ENCODE measurements at places on chromosomes 7 and 10. TPM values are rescaled to one million over a fixed set of nuclear protein-coding genes. Genes with fewer than 3 reads are reported as not detected.

Gene TMEM254
- polyA plus RNA-seq = 24.5 TPM

Gene H2BK1
- not detected for polyA plus RNA-seq

Gene ADAM22
- 0.33 TPM for polyA plus RNA-seq

Gene LRRC17
- 103 TPM for polyA plus RNA-seq

Gene CEP55
- polyA plus RNA-seq = 16.1 TPM

DNA sequence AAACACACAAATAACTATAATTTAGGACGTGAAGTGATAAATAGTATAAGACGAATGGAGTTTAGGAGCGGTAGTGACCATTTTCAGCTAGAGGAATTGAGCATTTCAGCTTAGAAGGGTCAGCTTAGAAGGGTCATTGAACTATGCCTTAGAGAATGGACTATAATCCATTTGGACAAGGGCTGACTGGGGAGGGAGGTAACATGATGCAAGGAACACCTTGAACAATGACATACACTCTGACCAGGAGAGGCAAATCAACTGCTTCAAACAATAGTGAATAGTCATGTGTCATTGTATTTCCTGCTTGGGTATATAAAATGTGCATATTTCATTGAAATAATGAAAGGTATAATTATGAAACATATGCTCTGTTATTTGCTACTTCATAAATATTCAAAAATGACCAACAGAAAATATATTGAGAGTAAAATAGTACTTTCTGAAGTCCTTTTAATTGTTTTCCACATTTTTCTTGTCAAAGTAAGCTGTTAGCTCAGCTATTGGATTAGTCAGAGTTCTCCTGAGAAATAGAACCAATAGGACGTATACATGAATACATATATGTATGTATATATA lies 40.5 kb upstream of the WASL start:
- H3K4me1 ChIP-seq = no peaks in the 10 kb centered on the region
- H3K27me3 ChIP-seq = no peaks in the 10 kb centered on the region
- no peak overlapping the region for H3K27ac ChIP-seq

GRCh38 chr7:105473163-105473562 lies 48.9 kb downstream of the PUS7 start:
- H3K4me1 ChIP-seq = peaks cover 2% of the 10 kb centered on the region
- H3K27me3 ChIP-seq = no peaks in the 10 kb centered on the region
- no peak overlapping the region for H3K4me3 ChIP-seq
- peak; percentile 79 for DNase-seq

DNA sequence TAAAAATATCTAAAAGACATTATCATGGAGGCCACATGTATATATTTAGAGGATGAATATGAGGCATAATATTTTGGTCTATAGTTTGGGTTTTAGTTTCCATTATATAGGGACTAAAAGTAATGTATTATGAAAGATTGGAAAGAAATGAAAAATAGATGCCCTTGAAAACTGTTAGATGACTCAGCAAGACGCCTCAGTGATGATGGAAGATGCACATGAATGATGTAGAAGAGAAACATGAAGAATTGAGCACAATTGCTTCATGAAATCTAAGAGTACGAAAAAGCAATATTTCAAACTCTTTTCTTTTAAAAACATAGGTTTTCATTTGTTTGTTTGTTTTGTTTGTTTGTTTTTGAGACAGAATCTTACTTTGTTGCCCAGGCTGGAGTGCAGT lies 89.8 kb downstream of the ARL4A start:
- DNase-seq = no peak
- H3K4me1 ChIP-seq = no peaks in the 10 kb centered on the region
- no peak overlapping the region for H3K4me3 ChIP-seq
- no peaks in the 10 kb centered on the region for H3K27me3 ChIP-seq
- no peak overlapping the region for H3K27ac ChIP-seq

GRCh38 chr10:28980264-28980663 lies 302.9 kb downstream of the BAMBI start:
- peaks cover 7% of the 10 kb centered on the region for H3K4me1 ChIP-seq
- H3K27me3 ChIP-seq = peaks cover 3% of the 10 kb centered on the region
- no peak overlapping the region for H3K27ac ChIP-seq
- DNase-seq = no peak

DNA sequence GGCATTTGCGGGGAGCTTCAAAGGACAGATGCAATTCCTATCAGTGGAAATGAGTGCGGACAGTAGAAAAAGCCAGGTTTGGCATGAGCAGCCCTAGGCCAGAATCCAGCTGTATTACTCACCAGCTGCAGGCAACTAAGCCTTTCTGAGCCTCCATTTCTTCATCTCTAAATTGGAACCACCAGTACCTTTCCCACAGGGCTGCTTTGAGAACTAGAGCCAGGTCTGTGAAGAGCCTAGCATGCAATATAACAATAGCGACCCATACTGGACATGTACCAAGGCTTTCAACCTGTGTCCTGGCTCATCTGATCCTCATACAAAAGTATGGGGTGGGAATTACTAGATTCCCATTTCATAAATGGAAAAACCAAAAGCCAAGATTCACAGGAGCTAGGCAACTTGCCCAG lies 101.0 kb downstream of the GSAP start:
- peak; percentile 25 for DNase-seq
- H3K27me3 ChIP-seq = no peaks in the 10 kb centered on the region
- H3K4me3 ChIP-seq = no peak overlapping the region
- H3K36me3 ChIP-seq = no peaks in the 10 kb centered on the region

DNA sequence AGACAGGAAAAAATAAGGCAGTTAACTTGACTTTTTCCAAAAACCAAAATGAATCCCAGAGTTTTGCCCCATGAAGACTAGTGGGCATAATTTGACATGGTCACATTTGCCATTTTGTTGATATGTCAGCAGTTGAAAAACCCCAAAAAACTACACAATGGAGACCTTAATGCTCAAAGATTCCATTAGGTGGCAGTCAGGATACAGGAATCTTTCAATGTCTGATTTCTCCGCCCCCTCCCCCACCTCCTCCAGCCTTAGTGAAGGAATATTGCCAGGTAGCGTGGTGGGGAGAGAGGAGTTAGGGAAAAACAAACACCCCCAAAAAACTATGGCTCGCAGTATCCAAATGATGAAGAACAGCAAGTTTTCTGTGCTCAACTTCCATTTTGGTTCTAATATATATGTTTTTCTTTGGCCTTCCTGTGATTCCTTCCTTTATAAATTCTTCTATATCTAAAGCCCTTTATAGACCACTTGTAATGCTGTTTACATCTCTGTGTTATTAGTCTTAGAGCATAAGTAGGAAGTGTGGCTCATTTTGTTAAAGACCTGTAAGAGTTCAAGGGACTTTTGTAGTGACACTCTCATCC lies 6.7 kb upstream of the SMNDC1 start:
- no peak overlapping the region for H3K27ac ChIP-seq
- no peaks in the 10 kb centered on the region for H3K36me3 ChIP-seq
- H3K4me1 ChIP-seq = no peaks in the 10 kb centered on the region
- no peak overlapping the region for H3K4me3 ChIP-seq

GRCh38 chr10:101570428-101571270 lies 17.4 kb downstream of the POLL start:
- peaks cover 6% of the 10 kb centered on the region for H3K4me1 ChIP-seq
- no peaks in the 10 kb centered on the region for H3K36me3 ChIP-seq
- H3K27ac ChIP-seq = no peak overlapping the region
- H3K4me3 ChIP-seq = peak overlapping the region; percentile 45
- no peak for DNase-seq
- peaks cover 18% of the 10 kb centered on the region for H3K27me3 ChIP-seq

DNA sequence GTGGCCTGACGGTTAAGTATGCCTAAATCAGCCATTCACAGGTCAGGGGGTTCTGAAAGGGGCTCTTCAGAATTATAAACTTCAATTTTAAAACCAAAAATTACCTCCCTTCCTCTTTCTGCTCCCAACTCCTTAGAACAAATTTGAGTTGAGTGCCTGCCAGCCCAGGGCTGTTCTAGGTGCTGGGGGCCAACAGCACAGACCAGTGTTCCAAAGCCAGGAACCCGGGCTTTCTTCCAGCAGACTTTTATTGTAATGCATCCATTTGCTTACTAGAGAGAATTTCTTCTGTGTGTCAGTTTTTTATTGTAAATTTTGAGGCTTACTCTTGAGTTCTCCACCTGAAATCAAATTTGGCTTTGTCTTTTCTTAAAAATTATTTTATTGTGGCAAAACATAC lies 238.5 kb downstream of the CACNB2 start:
- DNase-seq = no peak
- H3K27me3 ChIP-seq = no peaks in the 10 kb centered on the region
- no peak overlapping the region for H3K4me3 ChIP-seq
- H3K36me3 ChIP-seq = no peaks in the 10 kb centered on the region

GRCh38 chr10:87646192-87646909 lies 13.3 kb upstream of the PAPSS2 start:
- no peak for DNase-seq
- no peak overlapping the region for H3K27ac ChIP-seq
- H3K27me3 ChIP-seq = no peaks in the 10 kb centered on the region
- H3K4me1 ChIP-seq = no peaks in the 10 kb centered on the region

GRCh38 chr10:113412161-113412560 lies 140.7 kb upstream of the HABP2 start:
- DNase-seq = no peak
- no peaks in the 10 kb centered on the region for H3K36me3 ChIP-seq
- no peaks in the 10 kb centered on the region for H3K27me3 ChIP-seq
- H3K4me3 ChIP-seq = no peak overlapping the region

- no peaks in the 10 kb centered on the region for H3K36me3 ChIP-seq
- DNase-seq = no peak
- H3K27ac ChIP-seq = no peak overlapping the region
- no peak overlapping the region for H3K4me3 ChIP-seq
These were observed 218.8 kb downstream of the OTUD1 start for GRCh38 chr10:23657677-23658076.

DNA sequence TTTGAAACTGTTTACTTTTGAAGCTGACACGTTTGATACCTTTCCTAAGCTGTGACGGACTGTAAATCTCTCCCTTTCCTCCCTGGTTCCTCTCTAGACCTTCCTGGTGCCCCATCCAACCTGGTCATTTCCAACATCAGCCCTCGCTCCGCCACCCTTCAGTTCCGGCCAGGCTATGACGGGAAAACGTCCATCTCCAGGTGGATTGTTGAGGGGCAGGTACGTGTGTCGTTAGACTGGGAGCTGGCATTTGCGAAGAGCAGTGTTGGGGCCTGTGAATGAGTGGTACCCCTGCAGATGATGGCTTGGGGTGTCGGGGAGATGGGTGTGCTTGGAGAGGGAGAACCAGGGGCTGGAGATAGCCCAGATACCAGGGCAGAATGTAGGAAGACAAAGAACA lies 602.7 kb upstream of the FOXK1 start:
- H3K4me3 ChIP-seq = no peak overlapping the region
- no peak for DNase-seq
- H3K27me3 ChIP-seq = no peaks in the 10 kb centered on the region
- no peaks in the 10 kb centered on the region for H3K4me1 ChIP-seq
- no peaks in the 10 kb centered on the region for H3K36me3 ChIP-seq

All from fibroblast of lung (primary cell).